ENCODE measurements at places on chromosomes 6 and 20. TPM values are rescaled to one million over a fixed set of nuclear protein-coding genes. Genes with fewer than 3 reads are reported as not detected.
A peak's percentile ranks its signal among the peaks of the same experiment; 100 is the strongest.

DNA sequence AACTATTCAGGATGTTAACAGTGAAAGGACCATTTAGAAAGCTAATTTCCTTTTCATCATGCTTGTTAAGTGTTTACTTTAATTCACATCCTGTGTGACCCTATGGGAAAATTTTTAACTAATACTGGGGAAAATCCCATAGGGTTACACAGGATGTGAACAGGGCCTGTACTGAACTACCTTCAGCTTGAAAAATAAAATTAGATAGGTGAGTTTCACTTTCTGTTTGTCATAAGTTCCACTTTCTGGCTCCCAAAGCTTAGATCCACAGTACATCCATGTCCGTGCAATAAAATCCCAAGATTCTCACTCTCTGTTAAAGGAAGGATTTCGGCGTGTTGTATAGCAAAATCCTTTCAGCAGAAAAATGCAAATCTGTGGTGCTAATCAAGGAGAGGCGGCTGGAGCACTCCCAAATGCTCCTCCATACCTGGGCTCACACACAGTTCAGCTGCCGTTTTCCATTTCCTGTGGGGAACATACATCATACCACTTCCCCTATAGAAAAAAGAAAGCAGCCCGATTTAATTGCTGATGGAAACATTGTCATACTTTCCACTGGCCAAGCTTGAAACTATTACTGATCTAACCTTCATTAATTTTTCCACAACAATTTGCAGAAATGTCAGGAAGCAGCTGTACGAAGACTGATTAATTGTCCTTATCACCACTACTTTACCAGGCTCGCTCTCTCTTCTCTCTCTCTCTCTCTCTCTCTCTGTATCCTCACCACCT, 125.2 kb downstream of the HIVEP2 start:
- no peak for DNase-seq

IYD gene
- not detected for total RNA-seq

LRRC73 gene
- total RNA-seq: 0.42 TPM

GRCh38 chr20:10523443-10523842, 88.3 kb downstream of the SLX4IP start:
- no peak for DNase-seq

DNA sequence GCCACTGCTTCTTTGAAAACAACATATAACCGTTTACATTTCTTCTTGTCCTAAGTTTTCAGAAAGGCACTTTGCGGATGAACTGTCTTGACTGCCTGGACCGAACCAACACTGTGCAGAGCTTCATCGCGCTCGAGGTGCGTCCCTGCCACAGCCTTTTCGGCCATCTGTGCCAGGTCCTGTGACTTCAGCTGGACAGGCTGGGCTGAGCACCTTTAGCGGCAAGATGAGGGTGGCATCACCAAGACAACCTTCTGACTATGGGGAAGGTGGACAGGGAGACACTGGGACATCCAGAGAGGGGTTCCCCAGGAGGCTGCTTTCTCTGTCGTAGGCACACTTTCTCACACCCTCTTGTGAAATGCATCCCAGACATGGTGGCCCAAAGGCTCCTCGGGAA, 82.1 kb downstream of the SYNJ2 start:
- DNase-seq: no peak

TTBK1 gene
- not detected for total RNA-seq

DNA sequence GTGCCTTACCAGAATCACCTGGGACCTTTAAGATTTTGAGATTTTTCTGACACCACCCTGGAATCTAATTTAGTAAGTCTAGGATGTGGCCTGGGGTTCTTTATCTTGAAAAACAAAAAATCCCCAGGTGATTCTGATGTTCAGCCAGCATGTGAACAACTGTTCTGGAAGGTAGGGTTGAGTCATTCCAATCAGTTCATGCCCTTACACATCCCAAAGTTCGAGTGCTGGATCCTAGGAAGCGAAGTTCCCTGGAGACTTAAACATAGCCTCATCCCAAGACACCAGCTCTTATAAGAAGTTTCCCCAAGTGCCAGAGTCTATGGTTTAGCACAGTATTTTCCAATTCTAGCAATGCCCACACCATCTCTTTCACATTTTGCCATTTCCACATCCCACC, 6.3 kb upstream of the TSHZ2 start:
- no peak for DNase-seq

STMND1 gene
- total RNA-seq: not detected

SPDEF gene
- total RNA-seq: not detected

FOXP4 gene
- 1.2 TPM for total RNA-seq

DNA sequence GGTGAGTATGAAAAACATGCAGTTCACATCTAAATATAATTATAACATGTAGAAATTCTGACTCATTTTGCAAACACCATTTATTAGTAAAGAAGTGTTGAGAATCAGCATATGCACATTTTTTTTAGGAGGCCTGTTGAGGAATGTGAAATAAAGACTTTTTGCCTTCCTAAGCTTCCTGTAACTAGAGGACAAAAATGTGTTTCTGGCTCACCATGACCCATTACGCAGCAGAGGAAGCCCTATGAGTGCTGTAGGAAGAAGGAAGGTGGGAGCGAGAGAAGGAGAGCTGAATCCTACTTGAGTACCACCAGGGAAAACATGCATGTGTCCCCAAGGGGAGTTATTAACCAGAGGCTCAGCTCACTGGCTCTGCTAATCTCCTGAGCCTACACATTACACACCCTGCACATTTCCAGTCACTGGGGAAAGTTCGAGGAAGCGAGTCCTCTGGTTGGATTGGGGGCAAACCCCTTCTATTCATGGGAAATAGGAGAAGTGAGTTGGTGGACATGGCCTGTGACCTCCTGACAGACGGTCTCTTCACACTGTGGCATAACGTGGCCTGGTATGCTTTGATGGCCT, 540.5 kb upstream of the JAG1 start:
- DNase-seq: no peak

DNA sequence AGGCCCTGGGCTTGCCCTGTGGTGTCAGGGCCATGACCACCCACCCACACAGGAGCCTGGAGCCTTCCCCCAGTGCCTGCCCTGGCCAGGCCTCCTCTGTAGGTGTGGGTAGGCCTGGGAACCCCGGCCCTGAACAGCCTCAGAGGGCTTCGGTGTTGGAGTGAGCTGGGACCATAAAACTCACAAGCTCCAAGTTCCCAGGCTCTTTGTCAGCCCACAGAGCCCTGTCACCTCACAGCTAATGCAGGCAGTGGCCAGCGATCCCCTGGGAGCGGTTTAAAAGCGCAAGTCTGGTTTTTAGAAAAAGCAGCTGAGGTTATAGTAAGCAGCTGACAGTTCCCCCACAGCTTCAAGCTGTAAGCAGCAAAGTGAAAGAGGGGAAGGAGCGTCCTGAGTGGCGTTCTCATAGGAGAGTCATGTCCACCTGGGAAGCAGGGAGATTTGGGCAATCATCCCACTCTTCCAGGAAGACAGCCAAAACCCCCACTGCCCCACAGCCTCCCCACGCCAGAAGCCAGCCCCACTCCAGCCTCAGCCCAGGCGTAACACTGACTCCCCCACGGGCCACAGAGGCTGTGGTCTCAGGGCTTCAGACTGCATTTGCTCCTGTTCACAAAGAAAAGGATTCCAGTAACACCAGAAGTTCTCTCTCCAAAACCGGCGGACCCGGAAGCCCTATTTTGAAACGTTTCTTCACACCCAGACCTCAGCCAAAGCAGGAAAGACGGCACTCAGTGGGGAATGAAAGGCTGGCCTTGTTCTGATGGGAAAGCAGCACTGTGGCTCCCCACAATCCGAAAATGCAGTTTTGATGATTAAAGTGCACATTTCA, 34.3 kb upstream of the FOXC1 start:
- DNase-seq: no peak

GRCh38 chr6:133097208-133097607, 143.9 kb upstream of the EYA4 start:
- no peak for DNase-seq

PI16 gene
- not detected for total RNA-seq

DNA sequence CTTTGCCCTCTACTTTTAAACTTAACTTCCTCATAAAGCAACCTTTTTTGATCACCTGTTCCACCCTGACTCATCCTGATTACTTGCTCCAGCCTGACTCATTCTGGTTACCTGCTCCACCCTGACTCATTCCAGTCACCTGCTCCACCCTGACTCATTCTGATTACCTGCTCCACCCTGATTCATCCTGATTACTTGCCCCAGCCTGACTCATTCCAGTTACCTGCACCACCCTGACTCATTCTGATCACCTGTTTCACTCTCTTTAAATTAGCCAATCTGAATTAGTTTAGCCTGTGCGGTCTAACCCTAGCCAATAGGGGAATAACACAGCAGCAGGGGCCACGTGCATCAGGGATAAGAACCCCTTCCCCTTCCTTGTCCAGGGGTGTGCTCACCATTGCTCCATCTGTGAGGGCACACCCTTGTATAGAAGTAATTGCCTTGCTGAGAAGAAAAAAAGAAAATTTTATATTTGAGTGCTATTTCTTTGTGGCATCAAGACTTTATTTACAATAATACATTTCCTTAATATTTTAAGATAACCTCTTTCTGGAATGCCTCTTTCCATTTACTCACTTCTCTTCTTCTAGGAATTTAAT, 17.9 kb downstream of the HLA-G start:
- no peak for DNase-seq

GRCh38 chr6:44667226-44667625, 279.7 kb downstream of the CDC5L start:
- peak; percentile 7 for DNase-seq

DNA sequence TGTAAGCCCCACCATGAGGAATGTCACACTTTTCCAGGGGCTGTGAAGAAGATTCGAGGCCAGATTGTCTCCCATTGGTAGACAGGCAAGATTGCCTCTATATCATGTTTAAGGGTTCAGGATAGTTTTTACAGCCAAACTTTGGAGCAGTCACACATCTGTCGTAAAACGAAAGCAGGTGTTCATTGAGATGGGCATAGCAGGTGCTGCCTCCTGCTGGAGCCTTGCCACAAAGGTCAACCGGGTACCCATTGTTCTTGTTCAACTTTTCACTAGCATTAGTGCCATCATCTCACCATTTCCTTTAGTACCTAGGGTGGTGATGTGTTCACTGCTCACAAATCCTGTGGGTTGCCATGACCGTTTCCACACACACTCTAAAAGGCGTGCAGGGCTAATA, 198.3 kb downstream of the HTR1B start:
- no peak for DNase-seq

- no peak for DNase-seq
These were observed 171.7 kb downstream of the BACH2 start for GRCh38 chr6:90124874-90125510.

HLA-DOB gene
- not detected for total RNA-seq

HDGFL1 gene
- not detected for total RNA-seq

DNA sequence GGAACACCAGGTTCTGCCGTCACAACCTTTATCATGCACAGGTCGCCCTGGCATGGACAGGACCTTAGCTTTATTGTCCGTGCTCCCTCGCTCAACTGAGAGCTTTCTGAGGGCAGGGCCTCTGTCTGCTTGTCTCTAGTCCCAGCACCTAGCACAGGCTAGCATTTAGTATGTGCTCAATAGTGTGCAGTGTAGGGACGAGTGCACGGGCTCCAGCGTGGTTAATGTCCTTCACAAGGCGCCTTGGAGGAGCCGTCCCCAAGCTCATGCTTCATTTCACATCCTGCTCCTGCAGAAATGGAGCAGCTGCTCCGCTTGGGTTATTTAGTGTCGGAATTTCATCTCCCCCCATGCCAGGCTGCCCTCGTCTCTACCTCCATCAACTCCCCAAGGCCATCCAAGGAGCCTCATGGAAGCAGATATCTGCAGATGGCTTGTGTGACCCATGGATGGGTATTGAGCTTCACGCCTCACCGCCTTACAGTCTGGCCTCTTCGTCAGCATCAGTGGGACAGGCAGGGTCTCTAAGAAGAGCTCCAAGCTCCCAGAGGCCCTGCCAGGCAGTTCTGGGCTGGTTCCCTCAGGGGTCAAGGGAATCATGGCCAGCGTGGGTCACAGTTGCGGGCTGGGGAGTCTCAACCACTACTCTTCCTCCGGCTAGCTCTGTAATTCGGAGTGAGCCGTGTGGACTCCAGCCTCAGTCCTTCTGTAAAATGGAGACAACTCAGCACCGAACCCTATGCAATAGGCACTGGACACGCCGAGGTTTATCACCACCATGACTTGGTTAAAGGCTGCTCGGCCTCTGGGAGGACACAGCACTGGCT, 60.8 kb upstream of the APCDD1L start:
- no peak for DNase-seq

GRCh38 chr6:836276-836853, 143.4 kb upstream of the EXOC2 start:
- no peak for DNase-seq

GRCh38 chr6:76230711-76231110, 158.2 kb upstream of the IMPG1 start:
- DNase-seq: peak; percentile 6

DNA sequence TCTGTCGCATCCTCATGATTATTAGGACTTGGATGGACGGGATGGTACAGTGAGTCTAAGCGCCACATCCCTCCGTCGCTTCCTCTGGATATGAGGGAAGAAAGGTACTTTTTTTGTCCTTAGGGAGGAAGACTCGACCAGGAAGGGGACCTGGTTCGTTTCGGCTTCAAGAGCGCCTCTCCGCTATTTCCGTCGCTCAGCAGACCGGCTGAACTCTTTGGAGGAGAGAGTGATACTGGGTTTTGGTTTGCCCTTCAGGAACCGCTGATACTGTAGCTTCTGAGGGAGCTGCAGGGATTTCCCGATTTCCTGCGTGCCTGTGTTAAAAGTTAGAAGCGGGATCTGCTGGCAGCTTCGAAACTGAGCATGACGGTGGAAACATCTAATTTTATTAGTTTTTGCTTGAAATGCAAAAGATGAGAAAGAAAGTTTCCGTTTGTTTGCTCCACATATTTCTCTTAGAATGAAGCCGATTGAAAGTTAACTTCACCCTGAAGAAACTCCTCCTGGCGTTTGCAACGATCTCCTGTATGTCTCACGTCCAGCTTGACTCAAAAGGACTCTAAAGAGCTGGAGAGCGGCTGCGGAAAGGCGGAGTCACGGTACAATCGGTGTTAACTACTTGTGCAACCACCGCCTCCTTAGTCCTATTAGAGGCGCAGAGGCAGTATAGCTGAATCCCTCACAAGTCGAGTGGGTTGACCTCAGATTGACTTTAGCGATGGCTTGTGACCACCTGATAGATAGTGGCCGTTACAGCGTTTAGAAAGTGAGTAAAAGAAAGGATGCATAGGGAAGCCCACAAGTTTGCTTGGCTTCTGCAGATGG, 129.4 kb downstream of the TRIM27 start:
- DNase-seq: peak; percentile 79

DNA sequence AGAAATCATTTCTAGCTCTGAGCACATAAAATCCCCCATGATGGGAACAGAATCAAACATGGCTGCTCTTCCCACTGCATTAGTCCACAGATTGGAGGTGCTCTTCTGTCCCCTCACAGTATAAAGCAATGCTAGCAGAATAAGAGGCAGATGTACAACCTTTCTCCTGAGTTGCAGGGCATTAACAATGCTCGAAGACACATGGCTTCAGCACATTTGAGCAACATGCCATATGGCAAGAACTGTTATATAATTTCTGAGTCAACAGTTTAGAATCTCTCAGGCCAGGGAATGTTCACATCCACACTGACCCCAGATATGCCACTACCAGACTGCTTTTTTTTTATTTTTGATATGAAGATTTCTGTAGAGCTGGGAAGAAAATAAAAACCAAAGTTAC, 119.6 kb downstream of the KIF13A start:
- no peak for DNase-seq

SLC32A1 gene
- total RNA-seq: not detected
